ENCODE measurements at places on chromosomes 16 and 17.

- DNase-seq: no peak
Observed at GRCh38 chr16:79687249-79688130, 87.0 kb upstream of the MAF start.

DNA sequence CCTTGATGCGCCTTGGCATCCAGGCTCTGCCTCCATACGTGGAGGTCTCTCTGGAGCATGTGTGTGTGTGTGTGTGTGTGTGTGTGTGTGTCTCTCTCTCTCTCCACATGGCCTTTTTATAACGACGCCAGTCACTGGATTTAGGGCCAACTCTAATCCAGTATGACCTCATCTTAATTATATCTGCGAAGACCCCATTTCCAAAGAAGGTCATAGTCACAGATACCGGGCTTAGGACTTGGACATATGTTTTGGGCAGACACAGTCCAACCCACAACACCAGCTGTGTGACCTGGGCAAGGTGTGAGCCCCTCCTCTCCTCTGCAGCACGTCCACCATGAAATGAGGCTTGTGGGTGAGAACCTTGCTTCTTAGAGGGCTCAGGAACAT is 138.4 kb upstream of the PLCG2 start:
- no peak for DNase-seq

DNA sequence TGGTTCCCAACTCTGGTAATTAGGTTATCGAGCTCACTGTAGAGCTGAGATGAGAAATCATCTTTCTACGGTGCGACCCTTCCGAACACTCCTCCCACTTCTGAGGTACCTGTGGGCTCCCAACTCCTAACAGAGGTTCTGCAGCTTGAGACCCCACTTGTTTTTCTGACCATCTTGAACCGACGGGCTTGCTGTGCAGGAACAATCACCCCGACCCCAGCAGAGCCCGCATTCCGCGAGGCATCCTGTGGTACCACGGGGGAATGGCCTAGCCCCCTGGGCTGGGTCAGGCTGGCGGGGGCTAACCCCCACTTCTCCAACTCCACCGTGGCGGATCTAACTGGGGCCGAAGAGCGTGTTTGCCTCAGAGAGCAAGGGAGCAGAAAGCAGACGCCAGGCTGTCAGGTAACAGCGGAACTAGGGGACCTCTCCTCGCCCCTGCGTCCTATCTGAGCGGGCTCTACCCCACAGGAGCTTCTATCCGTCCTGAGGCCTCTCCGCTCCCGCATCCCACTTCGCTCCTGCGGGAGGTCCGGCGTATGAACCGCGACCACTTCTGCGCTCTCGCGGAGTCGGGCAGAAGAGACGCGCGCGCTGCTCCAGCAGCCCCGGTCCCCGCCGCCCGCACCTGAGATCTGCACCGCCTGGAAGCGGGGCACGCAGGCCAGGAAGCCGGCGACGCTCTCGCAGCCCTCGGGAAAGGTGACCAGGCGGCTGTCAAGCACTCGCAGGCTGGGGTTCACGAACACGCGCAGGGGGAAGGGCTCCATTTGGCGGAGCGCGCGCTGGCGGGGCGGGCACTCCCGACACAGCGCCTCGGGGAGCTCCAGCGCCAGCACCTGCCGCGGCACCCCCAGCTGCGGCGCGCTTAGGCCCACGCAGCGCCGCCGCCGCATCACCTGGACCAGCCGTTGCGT is 761 bp downstream of the PDF start:
- DNase-seq: no peak

DNA sequence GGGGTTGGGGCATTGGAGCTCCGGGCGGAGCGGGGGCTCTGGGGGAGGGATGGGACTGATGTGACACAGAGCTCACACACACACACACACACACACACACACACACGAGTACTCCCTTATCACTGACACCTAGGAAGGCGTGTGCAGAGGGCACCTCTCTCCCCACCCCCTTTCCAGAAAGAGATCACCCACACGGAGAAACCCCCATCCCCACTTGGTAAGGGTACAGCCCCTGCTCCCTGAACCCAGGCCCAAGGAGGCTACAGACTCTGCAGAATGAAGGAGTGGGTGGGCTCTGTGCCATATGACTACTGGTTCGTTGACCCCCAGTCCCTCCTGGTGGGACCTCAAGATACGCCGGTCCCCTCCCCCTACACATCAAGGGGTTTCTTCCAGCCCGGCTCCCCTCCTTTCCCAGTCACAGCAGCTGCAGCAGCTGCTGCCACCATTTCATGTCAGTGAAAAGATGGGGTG is 8.7 kb upstream of the ARHGAP23 start:
- no peak for DNase-seq

DNA sequence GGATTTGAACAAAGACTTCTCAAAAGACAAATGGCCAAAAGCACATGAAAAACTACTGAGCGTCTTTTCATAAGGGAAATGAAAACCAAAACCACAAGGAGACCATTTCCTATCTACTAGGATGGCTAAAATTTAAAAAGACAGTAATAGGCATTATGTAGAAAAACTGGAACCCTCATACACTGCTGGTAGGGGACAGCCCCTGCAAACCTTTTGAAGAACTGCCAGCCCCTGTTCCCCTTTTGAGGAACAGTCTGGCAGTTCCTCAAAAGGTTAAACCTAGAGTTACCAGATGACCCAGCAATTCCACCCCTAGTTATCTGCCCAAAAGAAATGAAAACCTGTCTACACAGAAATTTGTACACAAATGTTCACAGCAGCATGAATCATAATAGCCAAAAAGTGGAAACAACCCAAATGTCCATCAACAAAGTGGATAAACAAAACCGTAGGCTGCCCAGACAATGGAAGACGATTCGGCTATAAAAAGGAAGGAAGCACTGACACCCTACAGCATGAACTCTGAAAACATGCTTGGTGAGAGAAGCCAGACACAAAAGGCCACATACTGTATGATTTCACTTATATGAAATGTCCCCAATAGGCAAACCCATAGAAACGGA is 22.9 kb downstream of the CDIP1 start:
- no peak for DNase-seq

DNA sequence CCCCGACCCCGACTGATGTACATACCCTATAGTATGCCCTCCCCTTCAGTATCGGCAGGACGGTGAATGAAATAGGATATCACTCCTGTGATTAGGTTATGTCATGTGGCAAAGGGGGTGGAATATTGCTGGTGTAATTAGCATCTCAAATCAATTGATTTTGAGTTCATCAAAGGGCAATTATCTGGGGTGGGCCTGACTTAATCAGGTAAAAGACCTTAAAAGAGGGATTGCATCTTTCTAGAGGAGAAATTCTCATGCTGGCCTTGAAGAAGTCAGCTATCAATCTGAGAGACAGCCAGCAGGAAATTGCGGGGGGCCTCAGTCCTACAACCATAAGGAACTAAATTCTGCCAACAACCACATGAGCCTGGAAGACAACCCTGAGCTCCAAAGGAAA is 10.3 kb downstream of the TRIM25 start:
- no peak for DNase-seq

DNA sequence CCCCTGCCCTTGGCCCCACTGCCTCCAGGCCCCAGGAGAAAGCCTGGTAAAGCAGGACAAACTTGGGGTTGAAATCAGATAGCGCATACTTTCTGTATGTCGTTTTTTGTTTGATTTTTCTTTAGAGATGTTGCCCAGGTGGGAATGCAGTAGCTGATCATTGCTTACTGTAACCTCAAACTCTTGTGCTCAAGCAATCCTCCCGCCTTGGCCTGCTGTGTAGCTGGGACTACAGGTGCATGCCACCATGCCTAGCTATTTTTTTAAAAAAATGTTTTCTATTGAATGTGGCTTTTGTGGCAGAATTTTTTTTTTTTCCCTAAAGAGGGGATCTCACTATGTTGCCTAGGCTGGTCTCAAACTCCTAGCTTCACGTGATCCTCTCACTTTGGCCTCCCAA is 11.1 kb upstream of the CCL5 start:
- no peak for DNase-seq

- no peak for DNase-seq
Observed at GRCh38 chr16:63613701-63614100, 1508.2 kb downstream of the CDH11 start.

DNA sequence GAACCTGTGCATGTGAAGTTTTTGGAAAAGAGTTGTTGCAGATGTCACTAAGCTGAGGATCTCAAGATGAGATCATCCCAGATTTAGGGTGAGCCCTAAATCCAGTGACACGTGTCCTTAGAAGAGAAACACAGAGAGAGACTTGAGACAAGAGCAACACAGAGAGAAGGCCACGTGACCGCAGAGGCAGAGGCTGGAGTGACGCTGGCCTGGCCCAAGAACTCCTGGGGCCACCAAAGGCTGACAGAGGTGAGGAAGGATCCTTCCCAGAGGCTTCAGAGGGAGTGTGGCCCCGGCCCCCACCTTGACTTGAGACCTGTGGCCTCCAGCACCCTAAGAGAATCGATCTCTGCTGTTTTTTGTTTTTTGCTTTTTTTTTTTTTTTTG is 12.1 kb upstream of the RHBDF2 start:
- no peak for DNase-seq

DNA sequence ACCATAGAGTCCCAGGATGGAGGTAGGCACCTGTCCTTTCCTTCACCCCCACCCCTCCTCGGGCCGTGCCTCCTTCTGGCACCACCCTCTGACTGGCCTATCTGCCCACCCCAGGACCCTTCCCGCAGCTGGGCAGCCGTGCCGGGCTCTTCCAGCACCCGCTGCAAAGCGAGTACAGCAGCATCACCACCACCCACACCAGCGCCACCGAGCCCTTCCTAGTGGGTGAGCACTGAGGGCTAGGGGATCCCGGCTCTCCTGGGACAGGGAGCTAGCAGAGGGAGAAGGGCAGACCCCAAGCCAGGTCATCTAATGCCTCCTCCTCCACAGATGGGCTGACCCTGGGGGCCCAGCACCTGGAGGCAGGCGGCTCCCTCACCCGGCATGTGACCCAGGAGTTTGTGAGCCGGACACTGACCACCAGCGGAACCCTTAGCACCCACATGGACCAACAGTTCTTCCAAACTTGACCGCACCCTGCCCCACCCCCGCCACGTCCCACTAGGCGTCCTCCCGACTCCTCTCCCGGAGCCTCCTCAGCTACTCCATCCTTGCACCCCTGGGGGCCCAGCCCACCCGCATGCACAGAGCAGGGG is 7.8 kb downstream of the GALK1 start:
- DNase-seq: no peak

DNA sequence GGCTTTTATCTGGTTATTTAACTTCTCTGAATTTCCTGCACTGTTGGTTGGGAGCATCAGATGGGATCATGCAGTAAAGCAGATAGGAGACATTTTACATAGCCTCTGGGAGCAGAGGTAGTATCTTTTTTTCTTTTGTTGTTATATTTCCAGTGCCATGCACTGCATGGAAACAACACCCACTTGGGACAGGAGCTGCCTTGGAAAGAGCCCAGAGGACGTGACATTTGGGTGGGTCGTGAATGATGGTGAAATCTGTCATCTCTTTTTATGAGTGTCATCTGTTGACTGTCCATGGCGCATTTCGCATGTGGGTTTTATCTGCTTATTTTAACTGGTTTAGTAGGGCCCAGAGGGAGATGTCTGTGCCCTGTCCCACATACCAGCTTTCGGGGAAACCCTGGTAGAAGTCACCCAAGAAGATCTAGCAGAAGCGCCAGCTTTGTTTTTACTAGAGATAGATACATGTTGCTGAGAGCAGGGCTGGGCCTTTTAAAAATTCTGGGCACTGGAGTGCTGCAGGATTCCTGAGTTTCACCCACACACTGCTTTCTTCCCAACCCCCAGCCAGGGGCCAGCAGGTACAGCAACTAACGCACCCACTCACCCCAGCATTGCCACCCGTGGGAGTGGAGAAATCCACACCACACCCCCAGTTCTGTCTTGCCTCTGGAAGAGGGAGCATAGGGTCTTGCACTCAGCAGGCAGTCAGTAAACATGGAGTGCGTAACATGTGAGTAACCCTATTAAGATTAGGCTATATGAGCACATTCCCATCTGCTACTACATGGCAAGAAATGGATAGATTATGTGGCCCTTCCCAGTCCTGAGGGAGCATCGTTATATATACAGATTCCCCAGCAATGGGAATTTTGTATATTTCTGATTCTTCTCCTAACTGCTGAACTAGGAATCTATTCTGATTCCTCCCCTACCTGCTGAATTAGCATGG is 8.4 kb upstream of the TERF2 start:
- no peak for DNase-seq

DNA sequence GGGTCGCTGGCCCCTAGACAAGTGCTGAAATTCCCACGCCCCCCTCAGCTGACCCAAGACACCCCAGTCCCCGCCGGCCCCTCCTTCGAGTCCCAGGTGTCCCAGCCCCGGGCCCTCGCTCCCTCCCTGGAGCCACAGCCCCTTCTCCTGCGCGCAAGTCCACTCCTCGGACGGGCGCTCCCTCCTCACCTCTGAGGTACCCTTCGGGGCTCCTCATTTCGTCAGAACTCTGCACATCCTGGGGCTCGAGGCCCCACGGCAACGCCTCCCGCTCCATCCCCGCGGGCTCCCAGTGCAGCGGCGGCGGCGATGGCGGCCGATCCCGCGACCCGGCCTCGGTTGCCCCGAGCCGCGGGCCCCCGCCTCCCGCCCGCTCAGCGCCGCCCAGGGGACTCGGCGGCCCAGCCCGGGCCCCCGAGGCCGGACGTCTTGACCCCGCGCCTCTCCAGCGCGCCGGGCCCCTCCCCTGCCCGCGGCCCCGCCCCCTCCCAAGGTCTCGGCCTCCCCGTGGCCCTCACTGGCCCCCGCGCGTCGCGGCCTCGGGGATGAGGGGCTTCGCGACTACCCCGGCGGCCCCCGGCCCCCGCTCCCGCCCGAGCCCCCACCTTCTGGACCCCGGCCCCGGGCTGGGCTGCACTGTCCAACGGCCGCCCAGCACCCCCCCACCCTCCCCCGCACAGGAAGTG is at the start of gene ZNF768:
TSS of gene ZNF768 (minus strand) at position 430 of the 686 bp plus-strand sequence. CDS start at position 277, 153 bp downstream.
- DNase-seq: no peak

DNA sequence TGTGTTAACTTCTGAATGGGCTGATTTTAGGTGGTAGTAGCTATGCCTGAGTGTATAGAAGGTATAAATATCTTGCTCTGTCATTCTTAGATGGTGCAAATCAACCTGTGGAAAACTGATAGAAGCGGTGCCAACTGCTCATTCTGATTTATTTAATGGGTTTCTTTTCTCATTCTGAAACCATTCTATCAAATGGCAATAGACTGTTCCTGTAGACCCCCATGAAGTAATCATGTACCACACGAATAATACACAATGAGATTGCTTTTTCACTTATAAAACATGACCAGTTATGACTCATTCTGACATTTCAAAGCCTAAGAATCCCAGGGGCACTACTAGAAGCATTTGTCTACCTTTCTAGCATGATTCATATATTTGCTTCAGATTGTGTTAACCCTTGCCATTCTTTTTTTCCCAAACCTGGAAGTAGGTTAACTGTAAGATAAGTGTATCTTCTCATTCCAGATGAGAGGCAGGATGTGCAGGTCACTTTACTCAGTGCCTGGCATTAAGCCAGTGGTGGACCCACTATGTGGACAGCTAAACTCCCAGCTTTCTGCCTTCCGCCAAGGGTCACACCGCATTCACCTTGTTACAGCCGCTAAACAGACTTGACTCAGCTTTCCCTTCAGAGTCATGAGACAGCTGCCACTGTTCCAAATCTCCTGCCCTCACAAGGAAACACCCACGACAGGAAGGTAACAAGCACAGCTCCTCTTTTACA is 16.4 kb upstream of the SLC16A11 start:
- peak; percentile 98 for DNase-seq
